Stimulated activated effector memory CD8-positive, alpha-beta T cell treated with anti-CD3 and anti-CD28 coated beads, Interleukin-12 subunit alpha, Interleukin-12 subunit beta, amount 100 ng/mL, for 72 hours (primary cell): ENCODE measurements at places on chromosomes 16 and 17.

DNA sequence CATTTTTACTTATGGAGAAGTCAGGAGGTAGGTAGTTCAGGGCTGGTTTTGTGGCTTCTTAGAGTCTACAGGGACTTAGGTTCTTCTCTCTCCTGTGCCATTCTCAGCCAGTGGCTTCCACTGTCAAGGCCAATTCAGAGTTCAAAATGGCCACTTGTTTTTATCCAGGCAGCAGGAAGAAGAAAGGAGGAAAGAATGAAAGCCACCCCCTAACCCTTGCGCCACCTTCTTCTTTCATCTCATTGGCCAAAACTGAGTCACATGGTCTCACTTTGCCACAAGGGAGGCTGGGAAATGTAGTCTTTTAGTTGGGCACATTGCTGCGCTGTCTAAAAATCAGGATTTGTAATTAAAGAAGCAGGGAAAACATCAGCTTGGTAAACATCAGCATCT is 60.8 kb upstream of the MED9 start:
- DNase-seq: peak; percentile 61

DNA sequence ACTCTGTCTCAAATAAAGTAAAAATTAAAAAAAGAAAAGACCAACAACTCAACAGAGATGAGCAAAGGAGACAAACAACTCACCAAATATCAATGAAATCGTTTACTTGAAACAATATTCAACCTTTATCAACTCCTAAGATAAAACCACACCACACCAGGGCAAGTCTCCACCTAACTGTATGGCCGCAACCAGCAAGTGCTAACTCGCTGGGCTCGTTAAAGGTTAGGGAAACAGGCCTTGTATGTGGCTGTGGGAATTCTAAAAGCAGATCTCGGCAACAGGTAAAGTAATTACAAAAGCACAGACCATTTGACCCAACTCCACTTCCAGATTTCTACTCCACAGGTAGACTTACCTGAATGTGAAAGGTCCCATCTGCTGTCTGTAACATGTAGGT is 9.3 kb downstream of the ZCCHC14 start:
- DNase-seq: no peak

DNA sequence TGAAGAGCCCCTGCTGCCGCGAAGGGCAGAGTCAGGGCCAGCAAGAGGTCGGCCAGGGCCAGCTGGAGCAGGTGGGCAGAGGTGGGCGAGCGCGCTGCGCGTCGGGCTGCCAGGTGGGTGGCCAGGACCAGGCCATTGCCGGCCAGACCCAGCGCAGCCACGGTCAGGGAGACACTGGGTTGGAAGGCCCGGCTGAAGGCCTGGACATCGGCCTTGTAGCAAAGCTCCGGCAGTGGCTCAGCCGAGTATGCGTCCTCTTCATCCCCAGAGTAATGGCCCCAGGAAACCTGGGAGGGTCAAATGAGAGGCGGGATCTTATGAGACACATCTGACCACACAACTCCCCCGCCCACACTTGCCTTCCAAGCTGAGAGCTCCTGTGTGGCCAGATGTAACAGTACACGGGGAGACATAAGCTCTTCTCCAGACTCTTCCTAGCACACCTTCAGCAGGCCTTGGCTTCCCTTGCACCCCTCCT is 1.3 kb downstream of the CCR10 start:
- no peak for DNase-seq

DNA sequence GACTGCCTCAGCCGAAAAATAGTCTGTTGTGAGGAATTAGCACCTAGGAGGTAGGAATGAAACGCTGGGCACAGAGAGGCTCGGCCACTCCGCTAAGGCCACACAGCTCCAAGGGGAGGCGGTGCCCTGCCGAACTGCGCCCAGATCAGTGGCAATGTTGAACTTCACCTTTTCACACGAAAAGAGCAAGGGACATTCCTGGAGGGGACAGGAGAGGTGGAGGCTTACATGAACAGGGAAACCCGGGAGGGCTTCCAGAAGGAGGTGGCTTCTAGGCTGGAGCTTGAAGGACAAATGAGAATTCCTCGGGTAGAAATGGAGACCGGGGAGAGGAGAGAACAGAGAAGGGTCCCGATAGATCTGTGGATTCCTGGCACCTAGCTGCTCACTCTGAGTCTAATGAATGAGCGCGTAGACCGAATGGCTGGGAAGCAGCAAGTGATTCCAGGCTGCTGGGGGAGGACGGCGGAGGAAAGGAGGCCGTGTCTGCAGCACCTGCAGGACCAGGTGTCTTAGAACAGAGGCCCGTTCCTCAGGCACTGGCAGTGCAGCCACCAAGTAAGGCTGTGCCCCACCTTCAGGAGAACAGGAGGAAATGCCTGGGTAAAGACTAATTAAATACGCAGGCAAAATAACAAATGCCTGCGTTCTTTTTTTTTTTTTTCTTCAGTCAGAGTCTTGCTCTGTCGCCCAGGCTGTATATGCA is 722 bp upstream of the SLC38A10 start:
- no peak for DNase-seq

- DNase-seq: peak; percentile 25
These were observed 27.1 kb upstream of the LASP1NB start for GRCh38 chr17:38898291-38898679.

GRCh38 chr17:34598161-34598776 is 18.9 kb downstream of the TMEM132E start:
- no peak for DNase-seq
